ENCODE measurements at places on chromosomes 3 and 15.

DNA sequence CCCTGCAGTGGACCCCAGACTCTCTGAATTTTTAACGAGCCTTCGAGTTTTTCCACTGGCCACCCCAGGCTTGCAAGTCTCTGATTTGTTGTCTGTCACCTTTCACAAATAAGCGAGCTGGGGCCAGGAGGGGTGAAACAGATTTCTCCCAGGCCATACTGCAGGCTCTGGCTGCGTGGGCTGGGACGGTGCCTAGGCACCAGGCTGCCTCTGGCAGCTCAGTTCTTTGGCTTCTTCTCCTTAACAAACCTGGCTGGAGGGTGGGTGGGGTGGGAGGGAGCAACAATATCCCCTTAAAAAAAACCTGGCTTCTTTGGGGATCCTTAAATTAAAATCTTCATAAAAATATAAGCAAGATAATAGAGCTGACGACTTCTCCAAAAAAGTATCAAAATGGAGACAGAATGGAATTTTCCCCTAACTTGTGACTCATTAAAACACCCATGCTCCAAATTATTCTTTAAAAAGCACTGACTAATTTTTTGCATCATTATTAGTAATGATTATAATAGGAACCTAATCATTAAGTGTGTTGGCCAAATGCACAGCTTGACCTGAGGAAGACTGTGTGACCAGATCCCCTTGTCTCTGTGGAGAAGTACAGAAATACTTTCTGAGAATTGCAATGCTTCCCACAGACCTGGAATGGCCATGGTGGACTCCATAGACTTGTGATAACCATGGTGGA is 84.1 kb downstream of the SNRK start:
- no peak for DNase-seq

DNA sequence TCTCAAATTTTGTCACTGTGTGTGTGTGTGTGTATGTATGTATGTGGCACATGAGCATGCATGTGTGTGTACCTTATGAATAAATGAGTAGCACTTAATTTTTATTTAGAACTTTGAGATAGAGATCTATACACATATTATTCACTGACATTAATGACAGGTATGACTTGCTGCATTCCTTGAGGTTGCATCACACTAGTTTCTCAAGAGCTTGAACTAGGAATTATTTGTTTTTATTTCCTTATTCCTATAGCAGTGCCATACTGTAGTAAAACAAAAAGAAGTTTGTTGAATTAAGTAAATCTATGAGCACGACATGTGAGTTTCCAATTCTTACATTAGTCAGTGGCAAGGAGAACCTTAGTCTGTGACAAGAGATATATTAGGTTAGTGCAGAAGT is 943.9 kb downstream of the ROBO1 start:
- DNase-seq = no peak

- DNase-seq = peak; percentile 12
Measured at GRCh38 chr3:130895690-130896488, 2.0 kb downstream of the ATP2C1 start.

DNA sequence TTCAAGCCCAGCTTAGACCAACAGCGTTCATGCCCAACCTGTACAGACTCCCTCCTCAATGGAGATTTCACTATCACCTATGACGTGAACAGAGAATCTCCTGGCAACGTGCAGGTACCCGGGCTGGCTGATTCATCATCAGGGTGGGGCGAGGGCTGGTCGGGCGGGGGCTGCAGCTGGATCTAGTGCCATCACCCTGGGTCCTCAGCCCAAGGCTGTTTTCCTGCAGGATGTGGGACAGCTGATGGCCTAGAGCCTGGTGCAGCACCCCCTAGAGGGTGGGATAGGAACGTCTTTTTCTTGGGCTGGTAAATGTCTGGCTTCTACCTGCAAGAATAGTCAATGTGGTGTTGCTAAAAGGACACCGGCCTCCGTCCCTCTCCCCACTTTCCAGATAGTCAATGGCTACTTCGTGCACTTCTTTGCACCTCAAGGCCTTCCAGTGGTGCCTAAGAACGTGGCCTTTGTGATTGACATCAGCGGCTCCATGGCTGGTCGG is 4.4 kb downstream of the ITIH3 start:
- no peak for DNase-seq

- DNase-seq = peak; percentile 38
Measured at GRCh38 chr15:74314795-74315438, 52.5 kb downstream of the CYP11A1 start.

DNA sequence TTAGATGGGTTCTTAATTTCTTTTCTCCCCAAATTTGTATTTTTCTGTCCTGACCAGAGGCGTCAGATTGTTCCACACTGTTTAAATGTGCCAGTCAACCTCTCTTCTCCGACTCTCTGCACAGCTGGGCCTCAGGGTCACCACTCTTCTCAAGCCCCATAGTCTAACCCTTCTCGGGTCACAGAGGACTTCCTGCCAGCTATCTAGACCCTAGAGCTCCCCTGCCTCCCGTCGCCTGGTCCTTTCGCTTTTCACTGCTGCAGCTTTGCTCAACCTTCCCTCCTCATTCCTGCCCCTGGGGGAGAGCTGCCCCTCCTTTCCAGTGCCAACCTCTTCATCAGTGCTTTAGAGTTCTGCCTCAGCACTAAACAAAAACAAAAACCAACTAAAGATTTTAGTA is 151.7 kb downstream of the ATG7 start:
- DNase-seq = no peak

- DNase-seq = no peak
Measured at GRCh38 chr15:64341961-64342360, 14.0 kb downstream of the CSNK1G1 start.

DNA sequence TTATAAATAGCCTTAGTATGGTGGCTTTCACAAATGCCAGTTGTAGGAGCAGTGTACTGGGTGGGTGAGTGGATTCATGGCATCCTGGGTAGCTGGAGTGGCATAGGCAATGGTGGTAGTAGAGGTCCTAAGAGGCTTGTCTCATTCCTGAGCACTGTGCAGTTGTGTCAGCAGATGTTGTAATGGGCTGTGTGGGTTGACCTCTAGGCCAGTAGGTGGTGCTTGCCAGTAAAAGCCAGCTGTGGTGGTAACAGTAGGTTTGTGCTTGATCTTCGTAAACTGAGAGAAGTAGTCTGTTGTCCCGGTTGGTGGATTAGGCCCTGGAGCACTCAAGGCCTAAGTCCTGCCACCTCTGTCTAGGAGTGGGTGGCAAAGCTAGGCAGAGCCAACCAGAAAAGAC is 149.7 kb upstream of the SUCLG2 start:
- no peak for DNase-seq

DNA sequence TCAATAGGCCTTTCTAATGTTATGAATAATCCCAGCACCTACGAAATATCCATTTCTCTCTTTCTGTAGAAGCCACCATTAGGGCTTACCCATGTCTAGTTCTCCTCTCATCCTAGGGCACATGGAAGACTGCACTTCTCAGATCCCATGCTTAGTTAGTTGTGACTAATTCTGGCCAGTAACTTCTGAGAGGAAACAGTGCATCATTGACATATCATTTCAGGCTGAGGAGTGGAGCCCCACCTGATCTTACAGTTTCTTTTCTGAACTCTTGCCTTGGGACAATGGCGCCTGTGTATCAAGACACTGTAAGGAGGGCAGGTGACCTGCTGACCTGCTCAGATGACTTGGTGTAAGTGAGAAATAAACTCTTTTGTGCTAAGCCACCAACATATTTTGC is 39.4 kb upstream of the TBL1XR1 start:
- no peak for DNase-seq

- no peak for DNase-seq
Measured at GRCh38 chr3:55061720-55062034, 133.8 kb upstream of the LRTM1 start.

GRCh38 chr3:35523074-35523473 is 116.3 kb upstream of the ARPP21 start:
- DNase-seq = no peak

- DNase-seq = no peak
Measured at GRCh38 chr15:28933710-28934445, 48.1 kb downstream of the APBA2 start.

DNA sequence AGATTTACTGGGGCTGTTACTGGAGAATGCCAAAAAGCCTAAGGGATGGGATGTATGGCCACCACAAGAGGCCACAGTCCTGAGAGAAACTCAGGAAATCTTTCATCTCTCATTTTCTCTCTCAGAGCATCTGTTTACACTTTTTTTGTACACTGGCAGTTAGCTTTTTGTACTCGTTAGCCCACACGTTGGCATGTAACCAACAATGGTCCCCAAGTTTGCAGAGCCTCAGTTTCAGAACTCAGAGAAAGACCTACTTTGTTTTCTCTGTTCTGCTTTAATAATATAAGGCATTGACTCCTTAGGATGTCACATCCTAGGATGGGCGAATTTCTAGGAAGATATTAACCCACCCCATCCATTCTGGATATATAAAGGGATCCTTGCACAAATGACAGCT is 183.5 kb downstream of the SUCNR1 start:
- no peak for DNase-seq

- no peak for DNase-seq
Measured at GRCh38 chr3:151787626-151788025, 26.3 kb upstream of the AADAC start.

GRCh38 chr15:88656760-88657221 is 18.0 kb downstream of the ISG20 start:
- no peak for DNase-seq

GRCh38 chr3:53593611-53594010 is 99.2 kb downstream of the CACNA1D start:
- no peak for DNase-seq

DNA sequence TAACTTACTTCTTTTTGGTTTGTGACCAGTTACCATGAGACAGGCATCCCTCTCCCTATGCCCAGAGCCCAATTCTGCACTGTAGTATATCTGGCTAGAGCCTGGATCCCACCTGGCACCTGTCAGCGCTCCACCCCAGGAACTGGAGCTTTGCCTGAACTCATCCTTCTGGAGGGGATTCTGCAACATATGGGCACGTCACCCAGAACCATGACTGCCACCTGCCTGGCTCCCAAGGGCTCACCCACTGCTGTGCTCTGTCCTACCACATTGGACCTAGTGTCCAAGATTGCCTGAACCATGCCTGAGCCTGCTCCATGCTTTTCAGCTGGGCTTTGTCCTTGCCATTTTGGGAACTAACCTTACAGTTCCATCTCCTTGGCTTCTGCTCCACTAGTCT is 21.1 kb upstream of the GAP43 start:
- no peak for DNase-seq

GRCh38 chr15:78065284-78065872 is 12.1 kb downstream of the TBC1D2B start:
- DNase-seq = peak; percentile 48

GRCh38 chr3:152518346-152518745 is 249.6 kb downstream of the MBNL1 start:
- no peak for DNase-seq

DNA sequence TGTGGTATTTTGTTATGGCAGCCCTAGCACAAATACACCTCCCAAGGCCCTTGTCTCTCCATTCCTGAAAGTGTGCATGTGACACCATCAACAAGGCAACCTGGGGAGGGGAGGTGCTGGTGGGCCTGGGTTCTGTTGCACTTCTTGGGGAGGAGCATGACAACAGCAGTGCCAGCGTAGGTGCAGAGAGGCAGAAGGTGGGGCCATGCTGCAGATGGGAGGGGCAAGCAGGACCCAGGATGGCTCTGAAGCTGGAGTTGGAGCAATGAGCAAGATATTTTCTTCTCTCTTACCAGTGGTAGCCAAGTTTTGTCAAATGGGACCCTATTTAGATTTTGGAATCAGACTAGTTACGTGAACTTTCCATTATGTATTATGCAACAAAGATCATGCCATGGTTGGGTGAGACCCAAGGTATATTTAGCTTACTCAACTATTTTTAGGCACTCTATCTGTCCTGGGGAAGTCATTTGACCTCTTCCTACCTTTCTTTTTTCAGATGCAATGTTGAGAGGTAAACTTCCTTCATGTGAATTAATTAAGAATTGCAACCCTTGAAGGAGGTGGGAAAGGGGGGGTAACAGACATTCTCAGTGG is 3.4 kb downstream of the FYCO1 start:
- DNase-seq = no peak

GRCh38 chr15:64855205-64855975 is 13.7 kb downstream of the PLEKHO2 start:
- DNase-seq = no peak

- DNase-seq = no peak
Measured at GRCh38 chr15:40927873-40928806, 1.0 kb upstream of the DLL4 start.

GRCh38 chr3:10366651-10367101 is 45.8 kb upstream of the SEC13 start:
- DNase-seq = peak; percentile 36

GRCh38 chr3:124234852-124235252 is 242.9 kb upstream of the ROPN1 start:
- DNase-seq = no peak

DNA sequence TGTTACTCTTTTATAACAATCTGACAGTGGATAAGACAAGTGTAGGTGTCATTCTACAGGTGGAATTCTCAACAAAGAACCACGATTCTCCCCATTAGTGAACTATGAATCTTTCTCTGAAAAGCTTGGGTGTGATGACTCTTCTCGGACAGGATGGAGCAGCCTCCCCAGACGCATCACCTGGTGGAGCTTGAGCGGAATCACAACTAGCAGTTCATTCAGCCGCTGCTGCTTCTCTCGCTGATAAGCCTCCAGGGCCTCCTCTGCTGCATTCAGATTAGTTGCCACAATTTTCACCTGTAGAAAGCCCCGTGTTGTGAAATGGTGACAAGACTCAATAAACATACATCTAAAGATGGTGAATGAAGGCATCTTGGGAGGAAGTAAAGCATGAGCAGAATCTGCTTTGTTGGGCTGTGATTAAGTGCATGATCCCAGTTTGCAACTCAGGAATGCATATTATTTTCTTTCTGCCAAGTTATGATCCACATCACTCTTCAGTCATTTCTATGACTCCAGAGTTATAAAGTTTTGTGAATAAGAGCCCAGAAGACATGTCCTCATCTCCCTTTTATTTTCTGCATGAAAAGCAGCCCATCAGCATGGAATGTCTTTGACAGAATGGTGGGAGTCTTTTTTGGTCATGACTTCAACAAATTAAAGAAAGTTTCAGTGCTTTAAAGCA is 93.6 kb downstream of the BOC start:
- no peak for DNase-seq

DNA sequence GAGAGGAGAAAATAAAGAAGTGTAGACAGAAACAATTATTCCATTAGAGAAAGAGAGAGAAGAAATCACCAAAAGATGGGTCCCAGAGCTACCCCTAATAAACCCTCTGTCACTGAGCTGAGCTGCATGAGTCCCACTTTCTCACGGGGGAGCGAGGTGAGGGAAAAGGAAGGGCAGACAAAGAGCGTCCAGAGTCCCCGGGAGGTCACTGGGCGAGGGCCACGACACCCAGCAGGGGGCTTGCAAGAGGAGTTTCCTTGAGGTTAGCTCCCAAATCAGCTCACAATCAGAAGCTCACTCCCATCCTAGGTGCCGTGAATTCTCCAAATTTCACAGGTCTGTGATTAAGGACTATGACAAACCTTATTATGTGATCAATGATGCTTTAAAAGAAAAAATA is 62.3 kb downstream of the XXYLT1 start:
- no peak for DNase-seq
